HCT116 (cell line): ENCODE measurements at places on chromosomes 5 and 9.

- DNase-seq = no peak
Measured at GRCh38 chr5:123810746-123811340, 298.9 kb downstream of the CSNK1G3 start.

DNA sequence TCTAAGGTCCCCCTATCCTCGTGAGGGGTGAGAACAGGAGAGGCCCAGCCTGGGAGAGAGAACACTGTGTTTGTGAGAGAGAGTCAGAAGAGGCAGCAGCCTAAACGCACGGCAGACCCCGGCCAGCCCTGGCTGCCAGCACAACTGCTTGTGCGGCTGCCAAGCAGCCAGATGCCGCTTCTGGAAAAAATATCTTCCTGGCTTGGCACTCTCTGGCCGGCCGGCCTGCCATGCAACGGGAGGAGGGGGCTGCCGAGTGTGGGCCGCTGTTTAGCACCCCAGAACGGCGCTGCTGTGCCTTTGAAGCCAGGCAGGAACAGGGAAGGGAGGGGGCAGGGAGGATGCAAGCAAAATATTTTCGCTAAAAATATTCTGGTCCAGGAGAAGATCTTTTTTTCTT lies 105.0 kb downstream of the FGF18 start:
- DNase-seq = no peak

DNA sequence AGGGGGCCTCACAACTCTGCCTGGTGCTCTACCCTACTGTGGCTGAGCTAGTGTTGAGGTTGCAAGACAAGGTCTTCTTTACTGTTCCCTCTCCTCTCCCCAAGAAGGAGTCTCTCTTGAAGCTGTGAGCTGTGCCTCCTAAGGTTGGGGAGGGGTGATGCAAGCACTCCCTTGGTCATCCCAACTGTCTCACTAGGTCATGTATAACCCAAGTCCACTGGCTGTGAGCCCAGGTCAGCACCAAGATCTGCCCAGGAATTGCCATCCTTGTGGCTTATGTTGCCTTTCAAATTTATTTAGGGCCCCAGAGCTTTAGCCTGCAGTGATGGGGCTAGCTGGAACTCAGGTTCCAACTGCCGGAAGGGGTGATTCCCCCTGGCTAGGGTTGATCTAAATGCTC lies 10.3 kb upstream of the YTHDC2 start:
- DNase-seq = no peak

DNA sequence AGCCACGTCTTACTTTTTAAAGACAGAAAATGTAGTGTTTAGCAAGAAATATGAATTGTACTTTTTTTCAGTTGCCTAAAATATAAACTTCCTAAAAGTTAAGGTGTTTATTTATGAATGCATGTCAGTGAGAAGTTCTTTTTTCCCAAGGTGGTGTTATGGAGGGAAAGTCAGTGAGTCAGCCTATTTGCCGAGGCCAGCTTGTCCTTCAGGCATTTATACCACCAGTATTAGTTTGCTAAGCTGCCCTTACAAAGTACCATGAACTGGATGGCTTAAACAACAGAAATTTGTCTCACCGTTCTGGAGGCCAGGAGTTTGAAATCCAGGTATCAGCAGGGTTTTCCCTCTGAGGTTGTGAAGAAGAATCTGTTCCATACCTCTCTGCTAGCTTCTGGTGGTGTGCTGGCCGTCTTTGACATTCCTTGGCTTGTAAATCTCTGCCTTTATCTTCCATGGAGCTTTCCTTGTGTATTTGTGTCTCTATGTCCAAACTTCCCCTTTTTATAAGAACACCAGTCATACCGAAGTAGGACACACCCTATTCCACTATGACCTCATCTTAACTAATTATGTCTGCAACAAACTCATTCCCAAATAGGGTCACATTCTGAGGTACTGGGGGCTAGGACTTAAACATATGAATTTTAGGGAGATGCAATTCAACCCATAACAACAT lies 38.4 kb downstream of the PRKACG start:
- no peak for DNase-seq

- DNase-seq = no peak
Measured at GRCh38 chr5:50559955-50560354, 106.5 kb upstream of the PARP8 start.

DNA sequence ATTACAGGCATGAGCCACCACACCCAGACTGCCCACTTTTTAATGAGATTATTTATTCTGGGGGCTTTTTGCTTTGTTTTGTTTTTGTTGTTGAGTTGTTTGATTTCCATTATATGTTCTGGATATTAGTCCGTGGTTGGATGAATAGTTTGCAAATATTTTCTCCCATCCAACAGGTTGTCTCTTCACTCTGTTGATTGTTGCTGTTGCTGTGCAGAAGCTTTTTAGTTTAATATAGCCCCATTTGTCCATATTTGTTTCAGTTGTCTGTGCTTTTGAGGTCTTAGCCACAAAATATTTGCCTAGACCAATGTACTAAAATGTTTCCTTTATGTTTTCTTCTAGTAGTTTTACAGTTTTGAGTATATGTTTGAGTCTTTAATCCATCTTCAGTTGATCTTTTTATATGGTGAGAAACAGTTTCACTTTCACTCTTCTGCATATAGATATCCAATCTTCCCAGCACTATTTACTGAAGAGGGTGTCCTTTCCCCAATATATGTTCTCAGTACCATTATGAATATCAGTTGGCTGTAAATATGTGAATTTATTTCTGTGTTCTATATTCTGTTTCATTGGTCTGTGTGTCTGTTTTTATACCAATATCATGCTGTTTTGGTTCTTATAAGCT lies 30.2 kb upstream of the TBCA start:
- no peak for DNase-seq

DNA sequence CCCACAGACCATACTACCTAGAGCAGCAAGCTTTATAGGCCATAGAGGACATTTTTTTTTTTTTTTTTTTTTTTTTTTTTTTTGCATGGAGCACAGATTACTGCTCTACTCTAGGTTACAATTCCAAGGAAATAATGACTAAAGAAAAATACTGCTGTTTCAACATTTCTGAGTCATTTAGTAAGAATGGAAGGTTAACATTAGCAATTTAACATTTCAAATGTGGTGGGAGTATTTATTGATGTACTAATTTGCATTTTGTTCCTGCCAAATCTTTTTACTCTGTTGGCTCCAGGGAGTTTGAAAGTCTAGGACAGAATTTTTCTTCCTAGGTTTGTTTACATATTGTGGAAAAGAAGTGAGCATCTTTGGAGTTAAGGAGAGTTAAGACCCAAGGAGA lies 142.1 kb upstream of the CCDC152 start:
- no peak for DNase-seq

- DNase-seq = no peak
Measured at GRCh38 chr5:160450164-160450932, 28.7 kb downstream of the PTTG1 start.

GRCh38 chr5:63125862-63126261 lies 547.2 kb downstream of the LRRC70 start:
- no peak for DNase-seq

- no peak for DNase-seq
Measured at GRCh38 chr9:131645078-131645776, 94.6 kb downstream of the RAPGEF1 start.

DNA sequence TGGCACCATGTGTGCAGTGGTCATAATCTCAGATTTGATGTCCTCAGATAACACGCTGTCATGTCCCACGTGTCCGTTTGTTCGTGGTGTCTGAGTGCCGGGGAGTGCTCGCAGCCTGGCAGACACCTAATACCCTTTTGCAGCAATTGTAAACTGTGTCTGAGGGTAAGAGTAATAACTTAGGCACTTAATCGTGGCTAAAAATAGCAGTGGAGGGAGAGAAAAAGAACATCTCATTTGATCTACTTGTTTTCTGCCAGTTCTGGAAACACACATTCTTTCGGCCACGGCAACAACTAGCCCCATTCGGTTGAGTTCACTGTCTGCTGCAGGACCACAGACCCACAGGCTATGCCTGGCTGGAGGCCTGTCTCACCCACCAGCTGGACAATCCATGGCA lies 16.5 kb downstream of the ADCY2 start:
- no peak for DNase-seq

- no peak for DNase-seq
Measured at GRCh38 chr9:102403514-102403913, 591.6 kb upstream of the CYLC2 start.

- DNase-seq = no peak
Measured at GRCh38 chr9:6805532-6805931, 47.8 kb downstream of the KDM4C start.

DNA sequence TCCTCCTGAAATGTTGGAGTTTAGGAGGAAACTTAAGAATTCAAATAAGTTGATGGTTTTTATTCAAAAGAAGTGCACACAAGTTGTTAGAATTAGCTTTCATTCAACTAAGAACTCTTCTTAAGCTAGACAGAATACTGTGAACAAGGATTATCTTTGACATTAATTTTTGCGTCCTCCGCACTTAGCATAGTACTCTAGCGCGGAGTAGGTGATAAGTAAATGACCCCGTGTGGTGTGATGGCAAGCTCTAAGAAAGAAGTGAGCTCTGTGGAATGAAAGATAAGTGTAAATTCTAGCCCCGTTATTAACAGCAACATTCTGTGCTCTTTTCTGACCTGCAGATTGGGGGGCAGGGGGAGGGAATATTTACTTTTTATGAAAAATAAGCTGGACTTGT lies 1.0 kb downstream of the BRIX1 start:
- DNase-seq = no peak

- no peak for DNase-seq
Measured at GRCh38 chr9:128416432-128417019, 4.1 kb upstream of the CERCAM start.

DNA sequence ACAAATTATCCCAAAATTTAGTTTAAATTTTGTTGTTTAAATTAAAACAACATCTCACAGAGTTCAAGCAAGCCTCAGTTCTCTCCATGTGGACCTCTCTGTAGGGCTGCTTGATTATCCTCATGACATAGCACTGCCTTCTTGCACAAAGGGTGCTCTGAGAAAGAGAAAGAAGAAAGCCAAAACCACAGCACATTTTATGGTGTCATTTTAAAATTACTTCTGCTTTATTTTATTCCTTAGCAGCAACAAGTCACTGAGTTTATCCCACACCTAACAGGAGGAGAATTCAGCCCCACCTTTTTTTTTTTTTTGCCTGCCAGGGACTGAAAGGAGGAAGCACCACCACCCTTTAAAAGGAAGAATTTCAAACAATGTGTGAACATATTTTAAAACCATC lies 12.8 kb upstream of the KCNV2 start:
- no peak for DNase-seq

DNA sequence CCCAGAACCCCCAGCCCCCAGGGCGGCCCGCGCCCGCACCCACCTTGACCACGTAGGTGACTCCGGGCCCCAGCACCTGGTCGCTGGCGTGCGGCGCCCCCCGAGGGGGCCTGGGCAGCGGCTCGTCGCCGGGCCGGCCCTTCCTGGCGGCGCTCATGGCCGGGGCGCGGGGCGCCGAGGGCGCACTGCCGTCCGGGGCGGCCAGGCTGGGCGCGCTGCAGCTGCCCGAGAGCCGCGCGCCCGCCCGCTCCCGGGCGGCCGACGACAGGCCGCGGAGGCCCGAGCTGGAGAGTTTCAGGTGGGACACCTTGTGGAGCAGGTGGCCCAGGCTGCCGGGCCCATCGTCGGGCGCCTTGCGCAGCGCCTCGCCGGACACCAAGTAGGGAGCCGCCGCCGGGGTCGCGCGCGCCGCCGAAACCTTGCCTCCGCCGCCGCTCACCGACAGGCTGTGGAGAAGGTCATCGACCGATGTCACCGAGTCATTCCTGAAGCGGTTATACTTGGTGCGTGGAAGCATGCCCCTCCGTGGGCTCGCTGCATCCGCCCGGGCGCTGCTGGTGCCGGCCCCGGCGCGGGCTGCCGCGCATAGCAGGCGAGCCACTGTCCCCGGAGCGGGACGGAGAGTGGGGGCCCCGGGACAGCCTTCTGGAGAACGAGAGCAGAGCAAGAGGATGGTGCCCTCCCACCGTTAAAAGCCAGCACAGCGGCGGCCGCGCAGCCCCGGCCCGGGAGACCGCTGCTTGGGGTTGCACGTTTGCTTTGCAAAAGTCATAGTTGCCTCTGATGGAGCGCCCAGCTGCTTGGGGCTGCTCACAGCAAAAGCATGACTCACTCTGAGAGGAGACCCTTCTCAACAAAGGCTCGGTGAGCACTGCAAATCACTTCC lies at the start of gene SHC3:
SHC3 (minus strand) TSS at position 875 of the 886 bp plus-strand sequence; CDS start at position 517, 358 bp downstream.
- no peak for DNase-seq

DNA sequence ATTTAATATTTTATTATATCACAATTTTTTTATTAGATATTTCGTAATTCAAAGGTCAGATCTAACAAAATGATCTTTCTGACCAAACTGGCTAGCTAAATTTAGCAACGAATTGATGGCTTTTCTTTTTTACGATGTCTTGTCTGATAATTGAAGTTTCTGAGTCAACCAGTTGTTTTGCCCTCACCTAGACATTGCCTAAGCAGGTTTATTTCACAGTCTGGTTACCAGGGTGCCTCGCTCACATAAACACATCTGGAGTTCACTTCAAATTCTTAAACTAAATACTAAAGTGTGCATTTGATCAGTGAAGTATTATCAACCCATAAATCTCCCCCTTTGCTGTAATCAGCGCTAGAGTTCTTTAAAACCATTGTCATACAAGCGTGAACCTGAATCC lies 448.3 kb downstream of the TLE4 start:
- no peak for DNase-seq

DNA sequence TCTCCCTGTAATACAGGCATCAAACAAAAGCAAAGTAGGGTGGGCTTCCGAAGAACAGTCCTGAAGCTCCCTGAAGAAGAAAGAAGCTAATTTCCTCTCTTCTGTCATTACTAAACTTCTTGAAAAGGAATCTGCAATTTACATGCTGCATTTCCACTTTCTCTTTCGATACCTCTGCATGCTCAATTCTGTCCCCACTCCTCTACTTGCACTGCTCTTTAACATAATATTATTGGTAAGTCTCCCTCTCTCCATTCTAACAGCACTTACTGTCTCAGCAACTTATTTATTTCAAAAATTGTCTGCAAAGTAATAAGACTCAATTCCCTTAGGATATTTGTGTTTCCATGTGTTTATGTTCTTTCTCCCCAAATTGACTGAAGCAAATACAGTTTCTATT lies 3.9 kb upstream of the PLPP1 start:
- no peak for DNase-seq

GRCh38 chr9:21835121-21835520 lies 32.7 kb downstream of the MTAP start:
- DNase-seq = no peak

- DNase-seq = no peak
Measured at GRCh38 chr9:134984372-134985265, 66.9 kb upstream of the FCN1 start.

GRCh38 chr5:77859306-77859705 lies 83.2 kb upstream of the TBCA start:
- no peak for DNase-seq

GRCh38 chr5:38925154-38925925 lies 79.5 kb downstream of the OSMR start:
- DNase-seq = no peak

GRCh38 chr5:87394411-87395165 lies 18.1 kb downstream of the CCNH start:
- DNase-seq = no peak

GRCh38 chr5:436641-436975 lies 6.4 kb upstream of the EXOC3 start:
- DNase-seq = no peak

DNA sequence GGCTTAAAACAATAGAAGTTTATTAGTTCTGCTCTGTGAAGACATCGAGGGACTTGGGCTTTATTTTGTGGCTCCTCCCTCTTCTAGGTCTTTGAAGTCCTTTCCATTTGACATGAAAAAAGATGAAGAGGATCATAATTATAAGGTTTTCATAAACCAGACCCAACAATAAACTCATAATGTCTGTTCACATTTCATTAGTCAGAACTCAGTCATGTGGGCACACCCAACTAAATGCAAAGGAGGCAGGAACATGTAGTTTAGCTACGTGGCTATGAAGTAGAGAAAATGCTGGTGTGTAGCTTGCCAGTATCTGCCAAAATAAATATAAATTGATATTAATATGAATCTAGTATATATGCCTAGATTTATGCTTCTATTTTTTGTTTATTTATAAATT lies 393.9 kb upstream of the C9orf72 start:
- no peak for DNase-seq
